Activated CD4-positive, alpha-beta memory T cell treated with anti-CD3 and anti-CD28 coated beads for 36 hours (primary cell): ENCODE measurements at places on chromosomes 3 and 15.

DNA sequence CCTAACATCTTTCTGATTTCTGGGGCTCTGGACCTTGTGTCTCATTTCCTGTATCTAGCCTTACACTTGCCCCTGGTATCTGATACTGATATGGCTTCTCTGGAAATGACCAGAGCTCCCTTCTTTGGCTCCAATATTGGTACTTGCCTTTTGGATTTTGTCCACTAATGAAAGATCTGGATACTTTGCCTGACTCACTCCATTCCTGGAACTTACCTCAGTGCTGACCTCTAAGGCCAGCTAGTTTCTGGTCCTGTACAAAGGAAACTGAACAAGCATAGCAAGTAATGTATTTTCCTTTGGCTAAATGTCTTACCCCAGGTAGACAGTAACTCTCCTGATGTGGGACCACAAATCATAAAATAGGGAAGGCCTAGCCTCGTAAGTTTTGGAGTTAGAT, 93.8 kb upstream of the SLC4A7 start:
- no peak for DNase-seq

GRCh38 chr15:72136170-72137051, 18.2 kb downstream of the SENP8 start:
- no peak for DNase-seq

- DNase-seq: no peak
Measured at GRCh38 chr3:25633919-25634318, 30.8 kb downstream of the TOP2B start.

DNA sequence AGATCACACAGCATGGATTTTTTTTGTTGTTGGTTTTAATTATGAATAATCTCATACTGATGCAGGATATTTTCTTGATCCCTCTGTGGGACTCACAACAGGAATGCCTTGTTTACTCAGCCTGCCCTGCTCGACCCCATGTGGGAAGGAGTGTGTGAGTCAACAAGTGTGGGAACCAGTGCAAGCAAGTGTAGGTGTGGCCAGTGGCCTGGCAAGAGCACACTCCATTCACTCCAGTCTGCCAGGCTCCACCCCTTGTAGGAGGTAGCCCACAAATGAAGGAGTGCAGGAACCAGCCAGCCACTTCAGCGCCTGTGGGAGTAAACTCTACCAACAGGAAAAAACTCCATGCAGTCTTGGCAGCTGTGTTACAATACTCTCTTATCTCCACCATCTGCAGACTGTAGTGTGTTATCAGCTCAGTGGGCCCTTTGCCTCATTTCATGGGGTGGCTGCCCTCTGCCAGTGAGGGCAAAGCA, 393.6 kb downstream of the OTOL1 start:
- DNase-seq: no peak

GRCh38 chr3:182212479-182213076, 500.9 kb downstream of the SOX2 start:
- DNase-seq: no peak
